ENCODE measurements at places on chromosomes 12 and 14.

GRCh38 chr12:89951694-89952060, 243.0 kb upstream of the ATP2B1 start:
- DNase-seq: peak; percentile 14

DNA sequence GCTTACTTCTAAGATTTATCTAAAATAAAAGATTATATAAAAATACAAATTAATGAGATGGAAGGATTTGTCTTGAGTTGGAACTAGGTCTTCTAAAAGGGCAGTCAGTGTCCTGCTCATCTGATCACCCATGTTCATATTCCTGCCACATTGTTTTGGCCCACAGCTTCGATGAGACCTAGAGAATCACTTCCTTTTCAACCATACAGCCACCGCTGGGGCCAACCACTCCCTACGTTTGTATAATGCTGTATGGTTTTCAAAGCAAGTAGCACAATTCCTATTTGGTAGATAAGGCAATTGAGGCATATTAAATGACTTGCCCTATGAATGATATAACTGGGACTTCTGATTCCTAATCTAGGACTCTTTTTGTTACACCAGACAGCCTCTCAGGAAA, 249.4 kb downstream of the ZFP36L1 start:
- no peak for DNase-seq

DNA sequence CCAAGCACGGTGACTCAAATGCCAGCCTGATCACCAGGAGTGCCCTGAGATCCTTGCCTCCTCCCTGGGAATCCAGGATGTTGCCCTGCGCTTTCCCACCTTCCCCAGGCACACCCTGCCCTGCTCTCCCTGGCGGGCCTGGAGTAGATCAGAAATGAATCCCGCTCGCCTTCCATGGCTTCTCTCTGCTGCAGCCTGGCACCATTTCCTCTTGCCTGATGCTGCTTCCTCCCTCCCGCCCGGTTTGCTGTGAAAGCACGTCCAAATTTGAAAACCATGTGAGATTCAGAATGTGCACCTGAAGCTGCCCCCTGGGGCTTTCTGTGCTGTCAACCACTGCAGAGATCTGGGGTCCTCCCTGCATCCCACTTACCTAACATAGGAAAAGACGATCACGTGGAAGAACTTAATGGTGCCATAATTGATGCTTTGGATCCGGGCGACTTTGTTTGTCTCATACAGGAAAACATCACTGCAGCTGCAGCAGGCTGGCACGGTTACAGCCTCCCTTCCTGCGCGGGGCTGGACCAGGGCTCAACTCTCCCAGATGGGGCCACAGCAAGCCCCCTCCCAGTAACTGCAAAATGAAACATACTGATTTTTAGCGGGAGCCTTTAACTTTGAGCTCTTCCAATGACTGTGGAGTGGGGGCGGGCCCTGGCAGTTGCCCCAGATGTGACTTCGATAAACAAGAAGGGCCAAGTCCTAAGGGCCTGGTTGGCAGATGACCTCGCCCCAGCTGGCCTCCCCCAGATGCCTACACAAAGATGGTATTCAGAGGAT, 24.9 kb upstream of the C12orf76 start:
- DNase-seq: peak; percentile 8

DNA sequence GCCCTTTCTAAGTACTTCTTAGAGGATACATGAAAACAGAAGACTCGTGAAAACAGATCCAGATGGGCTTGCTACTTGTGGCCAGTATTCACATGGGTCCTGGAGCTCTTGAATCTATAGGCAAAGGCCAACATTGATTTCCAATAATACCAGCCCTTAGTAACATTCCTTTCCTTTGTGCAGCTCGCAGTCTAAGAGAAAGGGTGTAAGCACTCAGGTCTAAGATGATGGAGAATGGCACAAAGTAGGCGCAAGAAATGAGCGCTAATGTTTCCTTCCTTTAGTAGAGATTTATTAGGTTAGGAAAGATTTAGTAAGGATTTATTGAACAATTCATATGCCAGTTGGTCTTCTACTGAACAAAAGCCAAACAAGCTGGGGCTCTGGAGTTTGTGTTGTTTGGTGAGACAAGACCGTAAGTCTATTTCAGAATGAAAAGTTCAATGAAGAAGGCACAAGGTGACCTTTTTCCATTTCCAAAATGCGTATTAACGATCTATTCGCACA, 525 bp downstream of the RNU6-8 start:
- no peak for DNase-seq

DNA sequence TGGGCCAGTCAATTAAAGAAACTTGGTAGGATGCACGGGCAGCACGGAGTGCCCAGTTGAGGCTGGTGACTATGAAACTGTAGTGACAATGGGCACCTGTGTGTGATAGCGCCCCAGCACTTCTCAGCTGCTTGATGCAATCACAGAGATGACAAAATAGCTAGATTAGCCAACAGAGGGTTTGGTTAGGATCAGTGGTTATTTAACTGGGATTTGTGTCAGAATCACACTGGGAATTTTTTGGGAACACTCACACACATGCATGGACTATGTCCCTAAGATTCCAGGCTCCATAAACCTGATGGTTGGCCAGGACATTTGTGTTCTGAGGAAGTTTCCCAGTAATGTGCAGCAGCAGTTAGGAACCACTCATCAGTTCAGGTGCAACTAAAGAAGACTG, 51.2 kb upstream of the DAAM1 start:
- no peak for DNase-seq

DNA sequence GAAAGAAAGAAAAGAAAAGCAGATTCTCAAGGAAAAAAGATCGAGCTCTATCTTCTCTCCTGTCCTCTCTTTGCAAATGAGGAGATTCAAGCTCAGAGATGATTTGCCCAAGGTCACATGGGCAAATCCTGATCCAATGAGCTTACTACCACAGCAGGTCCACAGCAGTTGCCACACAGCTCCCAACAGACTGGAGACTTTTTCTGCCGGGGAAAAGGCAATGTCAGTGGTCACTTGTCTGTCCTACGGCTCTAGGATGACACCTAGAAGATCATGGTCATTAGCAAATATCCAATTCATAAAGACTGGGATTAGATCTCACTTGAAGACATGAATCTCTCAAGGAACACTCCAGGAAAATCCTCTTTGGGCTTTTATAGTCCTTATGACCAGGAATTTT, 58.8 kb downstream of the TTC7B start:
- no peak for DNase-seq

GRCh38 chr12:52582971-52583456, 9.4 kb upstream of the KRT74 start:
- peak; percentile 90 for DNase-seq

GRCh38 chr12:7039403-7039802, 21.1 kb upstream of the C1S start:
- DNase-seq: peak; percentile 54

DNA sequence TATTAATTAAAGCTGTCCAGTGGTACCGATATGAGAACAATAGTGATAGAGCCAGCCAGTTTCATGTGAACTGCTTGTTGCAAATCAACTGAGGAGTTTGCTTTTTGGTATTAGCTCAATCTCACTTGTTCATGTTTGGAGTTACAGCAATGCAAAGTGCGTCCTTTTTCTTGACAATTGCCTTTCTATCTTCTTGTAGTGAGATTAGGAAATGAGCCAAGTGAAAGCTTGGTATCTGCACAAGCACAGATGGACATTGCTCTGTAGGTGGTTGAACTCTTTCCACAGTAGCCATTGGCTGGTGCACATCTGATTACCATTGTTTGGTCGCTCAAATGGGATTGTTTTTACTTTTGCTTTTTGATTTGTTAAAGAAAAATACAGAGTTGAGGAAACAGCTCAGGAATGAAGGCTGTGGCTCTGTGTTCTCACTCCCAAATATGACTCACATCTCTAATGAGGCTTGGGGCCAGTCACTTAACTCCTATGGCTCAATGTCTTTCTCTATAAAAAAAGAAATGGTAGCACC, 241.4 kb downstream of the BMP4 start:
- DNase-seq: peak; percentile 54

- no peak for DNase-seq
Measured at GRCh38 chr12:85322715-85323114, 42.7 kb downstream of the ALX1 start.

DNA sequence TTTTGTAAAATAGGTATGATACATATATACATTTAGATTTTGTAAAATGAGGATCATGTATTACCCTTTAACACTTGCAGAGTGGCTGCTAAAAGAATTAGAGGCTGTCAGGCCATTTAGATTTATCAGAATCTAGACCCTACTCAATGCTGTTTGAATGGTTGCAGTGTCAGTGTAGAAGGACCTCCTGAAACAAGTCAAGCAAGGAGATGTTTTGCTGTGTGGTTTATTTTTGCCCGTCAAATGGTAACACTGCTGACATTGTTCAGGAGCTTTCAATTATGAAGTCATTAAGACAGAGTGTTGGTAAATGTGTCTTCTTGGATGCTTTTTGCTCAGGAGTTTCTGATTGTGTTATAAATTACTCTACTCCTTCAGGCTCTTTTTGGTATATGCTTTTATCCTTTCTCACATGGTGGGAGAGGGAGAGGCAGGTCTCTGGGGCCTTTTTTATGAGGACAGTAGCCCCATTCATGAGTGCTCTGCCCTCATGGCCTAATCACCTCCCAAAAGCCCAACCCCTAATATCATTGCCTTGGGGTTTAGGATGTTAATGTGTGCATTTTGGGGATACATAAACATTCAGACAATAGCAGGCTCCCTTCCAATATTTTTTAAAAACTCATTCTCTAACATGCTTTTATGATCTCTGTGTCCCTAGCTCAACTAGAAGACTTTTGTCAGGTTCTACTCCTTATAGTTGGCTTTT, 16.5 kb downstream of the EID3 start:
- DNase-seq: no peak

DNA sequence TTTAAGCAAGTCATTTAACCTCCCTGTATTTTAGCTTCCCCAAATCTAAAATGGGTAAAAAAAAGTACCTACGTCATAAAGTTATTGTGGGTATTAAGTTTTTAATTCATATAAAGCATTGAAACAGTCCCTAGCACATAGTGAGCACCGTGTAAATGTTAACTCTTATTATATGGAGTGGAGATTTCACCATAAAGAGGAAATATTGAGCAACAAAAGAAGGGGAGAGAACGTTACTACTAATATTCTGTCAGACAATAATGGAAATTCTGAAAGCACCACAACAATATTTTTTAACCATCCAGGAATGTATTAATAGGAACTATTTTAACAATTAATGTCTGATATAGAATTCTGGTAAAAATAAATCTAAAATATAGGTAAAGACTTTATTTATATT, 7.8 kb upstream of the CD163L1 start:
- DNase-seq: no peak

- no peak for DNase-seq
Measured at GRCh38 chr12:103785243-103786031, 55.6 kb downstream of the NT5DC3 start.

GRCh38 chr14:76710056-76711010, 50.9 kb upstream of the VASH1 start:
- DNase-seq: peak; percentile 59

Measured in RWPE1 (cell line).